ENCODE measurements at places on chromosomes 4 and X.

- no peak for DNase-seq
Observed at GRCh38 chrX:132591719-132592275, 103.0 kb upstream of the MBNL3 start.

GRCh38 chr4:176762661-176763308 lies 29.9 kb downstream of the VEGFC start:
- DNase-seq = no peak

- DNase-seq = no peak
Observed at GRCh38 chrX:24877854-24878650, 137.7 kb downstream of the ARX start.

- DNase-seq = no peak
Observed at GRCh38 chr4:78213218-78213617, 156.1 kb downstream of the FRAS1 start.

- DNase-seq = no peak
Observed at GRCh38 chrX:23662853-23663252, 4.4 kb upstream of the PRDX4 start.

DNA sequence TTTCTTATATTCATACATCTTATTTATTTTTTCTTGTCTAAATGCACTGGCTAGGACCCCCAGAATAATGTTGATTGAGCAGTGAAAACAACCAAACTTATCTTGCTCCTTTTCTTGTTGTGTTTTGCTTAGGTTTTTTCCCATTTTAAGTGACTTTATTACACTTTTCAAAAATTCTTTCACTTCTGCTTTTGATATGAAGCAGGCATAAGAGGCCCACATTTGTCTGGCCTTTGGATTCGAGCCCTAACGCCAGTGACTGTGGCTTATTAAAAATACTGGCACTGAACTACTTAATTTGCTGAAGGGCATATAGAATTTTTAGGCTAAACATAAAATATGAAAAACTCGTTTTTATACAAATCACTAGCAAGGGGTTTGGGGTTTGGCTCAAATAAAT lies 197.0 kb downstream of the ASB9 start:
- peak; percentile 3 for DNase-seq

DNA sequence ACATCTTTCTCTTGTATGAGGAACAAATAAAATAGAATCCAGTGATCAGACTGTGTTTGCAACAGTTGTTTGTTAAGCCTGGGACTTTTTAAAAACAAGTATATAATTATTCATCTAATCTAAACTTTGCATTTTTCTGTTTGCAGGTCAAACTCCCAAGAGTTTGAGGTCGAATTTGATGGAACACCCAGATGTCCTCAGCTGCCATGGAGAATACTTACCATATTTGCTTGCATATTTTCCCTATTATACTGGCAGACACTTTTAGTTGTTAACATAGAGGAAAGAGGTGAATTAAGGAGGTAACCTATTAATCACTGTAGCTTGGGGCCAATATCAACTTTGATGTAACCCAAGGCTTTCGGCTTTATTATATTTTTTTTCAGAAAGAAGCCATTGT lies 401.5 kb upstream of the DIPK2B start:
- DNase-seq = no peak

GRCh38 chrX:155028129-155028528 lies 1.5 kb downstream of the FUNDC2 start:
- DNase-seq = peak; percentile 15

- DNase-seq = no peak
Observed at GRCh38 chr4:137545461-137545861, 13.2 kb upstream of the PCDH18 start.

DNA sequence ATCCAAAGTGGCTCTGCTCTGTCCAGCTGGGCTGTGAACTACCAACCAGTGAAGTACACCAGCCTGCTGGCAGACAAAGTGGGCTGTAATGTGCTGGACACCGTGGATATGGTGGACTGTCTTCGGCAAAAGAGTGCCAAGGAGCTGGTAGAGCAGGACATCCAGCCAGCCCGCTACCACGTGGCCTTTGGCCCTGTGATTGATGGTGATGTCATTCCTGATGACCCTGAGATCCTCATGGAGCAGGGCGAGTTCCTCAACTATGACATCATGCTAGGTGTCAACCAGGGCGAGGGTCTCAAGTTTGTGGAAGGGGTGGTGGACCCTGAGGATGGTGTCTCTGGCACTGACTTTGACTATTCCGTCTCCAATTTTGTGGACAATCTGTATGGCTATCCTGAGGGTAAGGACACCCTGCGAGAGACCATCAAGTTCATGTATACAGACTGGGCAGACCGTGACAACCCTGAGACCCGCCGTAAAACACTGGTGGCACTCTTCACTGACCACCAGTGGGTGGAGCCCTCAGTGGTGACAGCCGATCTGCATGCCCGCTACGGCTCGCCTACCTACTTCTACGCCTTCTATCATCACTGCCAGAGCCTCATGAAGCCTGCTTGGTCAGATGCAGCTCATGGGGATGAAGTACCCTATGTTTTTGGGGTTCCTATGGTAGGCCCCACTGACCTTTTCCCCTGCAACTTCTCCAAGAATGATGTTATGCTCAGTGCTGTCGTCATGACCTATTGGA lies 22.6 kb downstream of the NLGN3 start:
- DNase-seq = no peak

- peak; percentile 50 for DNase-seq
Observed at GRCh38 chrX:68832101-68832416, 3.2 kb downstream of the EFNB1 start.

- no peak for DNase-seq
Observed at GRCh38 chr4:185390941-185391340, 4.8 kb downstream of the LRP2BP start.

- DNase-seq = peak; percentile 58
Observed at GRCh38 chr4:179465131-179465797, 2023.0 kb upstream of the AGA start.

- DNase-seq = no peak
Observed at GRCh38 chrX:56221101-56221500, 11.1 kb upstream of the KLF8 start.

DNA sequence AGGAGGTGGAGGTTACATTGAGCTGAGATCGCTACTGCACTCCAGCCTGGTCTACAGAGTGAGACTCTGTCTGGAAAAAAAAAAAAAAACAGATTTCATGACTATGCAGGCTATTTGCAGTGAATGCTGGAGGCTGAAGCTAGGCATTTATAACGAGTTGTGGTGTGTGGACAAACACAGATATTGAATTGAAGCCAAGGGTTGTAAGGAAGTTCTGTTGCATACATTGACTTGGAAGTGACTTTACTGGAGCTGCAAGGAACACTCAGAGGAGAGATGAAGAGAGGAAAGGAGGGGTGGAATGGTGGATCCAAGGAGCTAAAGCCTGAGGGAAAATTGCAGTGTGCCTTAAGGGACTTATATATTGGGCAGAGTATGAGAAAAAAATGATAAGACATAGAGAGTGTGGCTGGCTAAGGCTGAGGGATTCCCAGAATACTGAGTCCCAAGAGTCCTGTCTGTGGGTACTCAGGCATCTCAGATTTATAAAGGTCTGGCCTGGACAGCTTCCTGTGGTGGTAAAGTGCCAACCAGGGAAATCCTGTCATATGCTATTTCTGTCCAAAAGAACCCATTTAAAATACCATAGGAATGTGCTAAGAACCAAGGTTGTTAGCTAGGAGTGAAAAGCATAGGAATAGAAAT lies 87.8 kb upstream of the GUCY1A1 start:
- no peak for DNase-seq

DNA sequence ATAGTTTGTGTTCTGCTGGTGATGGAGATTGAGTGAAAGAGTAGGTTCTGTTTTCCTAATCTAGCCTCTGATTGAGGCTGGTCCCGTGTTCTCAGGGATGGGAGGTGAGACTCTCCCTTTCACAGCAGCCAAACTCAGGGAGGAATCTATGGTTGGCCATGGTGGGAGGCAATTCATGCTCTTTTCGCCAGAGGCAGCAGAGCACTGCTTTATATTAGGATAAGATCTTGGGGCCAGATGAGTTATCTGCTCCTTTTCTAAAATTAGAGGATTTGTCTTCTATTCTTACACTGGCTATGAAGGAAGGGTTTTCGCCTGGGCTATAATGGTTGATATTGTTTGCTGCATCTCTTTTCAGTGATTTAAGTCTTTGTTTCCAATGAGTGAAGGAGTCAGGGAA lies 63.9 kb upstream of the NLGN4X start:
- DNase-seq = peak; percentile 5

DNA sequence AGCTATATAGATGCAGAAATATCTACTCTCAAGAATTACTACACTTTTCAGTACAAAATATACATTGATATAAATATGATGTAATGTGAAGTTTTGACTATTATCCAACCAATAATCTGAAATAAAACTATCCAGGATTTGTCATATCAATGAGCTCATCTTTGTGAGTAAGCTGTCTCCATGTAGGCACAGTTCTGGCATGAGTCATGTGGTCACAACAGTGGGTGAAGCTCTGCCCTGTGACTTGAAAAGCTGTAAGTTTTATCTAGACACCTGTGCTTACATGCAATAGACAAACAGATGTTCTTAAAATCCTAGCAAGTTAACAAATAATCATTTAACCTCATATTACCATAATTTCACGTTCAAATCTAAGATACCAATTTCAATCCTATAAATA lies 192.7 kb downstream of the GABRG1 start:
- DNase-seq = no peak

DNA sequence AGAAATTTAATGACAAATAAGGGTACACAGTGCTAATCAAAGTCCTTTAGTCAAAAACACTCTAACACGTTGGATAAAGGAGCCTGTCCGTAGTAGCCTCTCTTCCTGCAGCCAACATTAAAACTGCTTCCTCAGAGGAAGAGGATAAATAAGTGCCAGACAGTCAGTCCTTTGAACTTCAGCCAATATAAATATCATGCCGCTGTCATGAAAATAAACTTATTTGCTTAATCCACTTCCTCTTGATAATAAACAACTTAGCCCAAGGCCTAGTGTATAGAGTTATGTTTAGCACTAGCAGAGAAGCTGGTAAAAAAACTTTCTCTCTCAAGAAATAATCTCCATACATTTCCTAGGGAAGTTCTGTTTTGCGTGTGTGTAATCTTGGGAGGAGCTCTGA lies 196.7 kb downstream of the HS3ST1 start:
- no peak for DNase-seq

DNA sequence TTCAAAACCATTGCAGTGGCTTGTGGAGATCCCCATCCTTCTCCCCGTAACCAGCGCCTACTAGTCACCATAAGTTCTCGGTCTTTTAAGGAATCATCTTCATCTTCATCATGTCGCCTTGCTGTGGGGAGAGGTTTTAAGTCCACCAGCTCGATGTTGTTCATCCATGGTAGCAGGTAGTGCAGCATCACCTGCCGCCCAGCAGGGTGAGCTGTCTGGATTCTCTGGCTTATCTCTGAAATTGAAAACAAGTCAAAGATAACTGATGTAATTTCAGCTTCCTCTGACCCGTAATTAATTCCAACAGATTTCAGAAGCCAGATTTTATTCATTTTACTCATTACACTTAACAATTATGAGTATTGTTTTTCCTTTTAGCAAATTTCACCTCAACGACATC lies 67.4 kb downstream of the ZAR1 start:
- DNase-seq = no peak

- no peak for DNase-seq
Observed at GRCh38 chr4:184014301-184014700, 109.2 kb downstream of the STOX2 start.

- no peak for DNase-seq
Observed at GRCh38 chr4:65747386-65747785, 77.1 kb upstream of the EPHA5 start.

DNA sequence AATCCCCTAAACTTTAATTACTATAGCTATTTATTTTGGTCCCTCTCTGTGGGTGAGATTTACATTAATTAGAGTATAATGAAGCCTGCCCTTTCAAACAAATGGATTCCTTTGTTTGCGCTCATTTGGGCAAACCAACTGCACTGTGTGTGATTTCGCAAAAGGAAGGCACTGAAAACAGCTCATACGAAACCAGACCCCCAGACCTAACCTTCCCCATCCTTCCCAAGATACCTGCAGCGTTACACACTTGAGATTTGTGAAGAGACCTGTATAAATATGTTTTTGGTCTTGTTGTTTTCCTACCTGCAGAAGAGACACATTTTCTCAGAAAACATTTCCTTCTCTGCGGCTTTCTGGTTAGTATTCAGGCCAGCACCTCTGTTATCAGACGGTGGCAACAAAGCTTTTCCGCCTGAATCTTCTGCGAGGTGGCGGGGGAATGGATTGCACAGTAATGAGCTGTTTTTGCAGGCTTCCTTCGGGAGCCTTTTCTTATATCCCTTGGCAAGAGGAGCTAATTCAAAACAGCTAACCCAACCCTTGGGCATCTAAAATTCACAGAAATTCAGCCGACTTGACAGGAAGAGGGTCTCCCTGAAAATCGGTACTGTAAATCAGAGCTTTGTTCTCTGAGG lies 47.6 kb downstream of the CBLL2 start:
- no peak for DNase-seq

- DNase-seq = no peak
Observed at GRCh38 chr4:117422297-117422696, 336.9 kb upstream of the TRAM1L1 start.

- DNase-seq = peak; percentile 32
Observed at GRCh38 chrX:8586953-8587352, 122.3 kb downstream of the VCX3B start.

- DNase-seq = no peak
Observed at GRCh38 chr4:81652069-81652478, 180.4 kb upstream of the RASGEF1B start.

- no peak for DNase-seq
Observed at GRCh38 chr4:124958847-124959246, 246.3 kb upstream of the ANKRD50 start.

- no peak for DNase-seq
Observed at GRCh38 chrX:24927372-24927771, 88.4 kb downstream of the ARX start.

- DNase-seq = no peak
Observed at GRCh38 chr4:122797405-122798094, 29.1 kb upstream of the FGF2 start.
